ENCODE measurements at places on chromosomes 5 and 9.

DNA sequence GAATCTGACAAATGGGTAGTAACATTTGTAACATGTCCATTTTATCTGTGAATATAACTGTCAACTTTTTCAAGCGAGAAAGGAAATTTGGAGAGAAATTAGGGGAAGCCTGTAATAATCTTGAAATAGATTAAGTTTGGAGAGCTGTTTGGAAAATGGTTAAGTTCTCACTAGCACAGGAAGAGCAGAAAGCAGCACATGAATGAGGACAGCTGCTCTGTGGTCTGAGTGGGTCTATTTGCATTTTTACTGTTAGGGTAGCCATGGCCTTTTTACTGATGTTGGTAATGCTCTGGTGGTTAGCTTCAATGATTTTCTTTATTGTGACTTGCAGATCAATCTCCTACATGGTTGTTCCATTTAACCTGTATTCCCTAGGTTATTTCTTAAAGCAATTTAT lies 144.5 kb upstream of the GDNF start:
- DNase-seq: no peak

GRCh38 chr9:74576176-74576575 lies 79.0 kb downstream of the RORB start:
- no peak for DNase-seq

DNA sequence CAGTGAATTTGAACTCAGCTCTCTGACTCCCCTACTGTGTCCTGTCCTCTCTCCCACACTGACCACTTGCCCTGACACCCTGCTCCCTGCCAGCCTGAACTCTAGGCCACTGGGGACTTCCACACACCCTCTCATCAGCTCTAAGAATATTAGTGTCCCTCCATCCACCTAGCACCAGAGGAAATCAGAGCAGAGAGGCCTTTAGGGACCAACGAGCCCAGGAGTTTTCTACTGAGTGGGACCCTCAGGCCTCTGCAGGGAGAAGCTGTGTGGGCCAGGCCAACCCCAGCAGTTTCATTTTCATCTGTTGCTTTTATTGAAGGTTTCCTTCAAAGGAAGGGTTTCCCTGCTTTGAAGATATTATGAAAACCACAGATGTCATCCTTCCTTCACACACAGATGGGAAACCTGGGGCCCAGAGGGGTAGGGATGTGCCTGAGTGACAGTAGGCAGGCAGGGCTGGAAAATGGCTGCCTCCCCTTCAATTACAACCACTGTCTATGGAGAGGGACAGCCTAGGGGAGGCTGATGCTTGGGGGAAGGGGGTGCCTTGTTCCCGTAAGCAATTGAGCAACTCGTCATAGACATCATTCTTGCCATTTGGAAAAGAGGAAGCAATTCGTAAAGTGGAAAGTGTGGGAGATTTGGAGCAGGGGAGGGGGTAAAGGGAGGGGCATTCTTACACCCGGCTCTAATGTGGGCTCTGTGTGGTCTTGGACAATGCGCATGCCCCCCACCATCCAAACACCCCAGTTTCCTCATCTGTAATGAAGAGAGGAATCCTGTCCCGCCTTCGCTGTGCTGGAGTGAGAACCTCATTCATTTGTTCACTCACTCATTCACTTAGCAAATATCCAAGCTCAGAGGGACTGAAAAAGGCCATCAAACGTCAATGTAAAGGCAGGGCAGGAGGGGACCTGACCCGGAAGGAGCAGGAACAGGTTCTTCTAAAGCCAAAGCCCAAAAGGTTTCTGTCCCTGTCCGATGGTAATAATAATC lies 3.9 kb downstream of the GLIPR2 start:
- peak; percentile 29 for DNase-seq

- no peak for DNase-seq
Observed at GRCh38 chr9:107288701-107289100, 5.6 kb downstream of the RAD23B start.

DNA sequence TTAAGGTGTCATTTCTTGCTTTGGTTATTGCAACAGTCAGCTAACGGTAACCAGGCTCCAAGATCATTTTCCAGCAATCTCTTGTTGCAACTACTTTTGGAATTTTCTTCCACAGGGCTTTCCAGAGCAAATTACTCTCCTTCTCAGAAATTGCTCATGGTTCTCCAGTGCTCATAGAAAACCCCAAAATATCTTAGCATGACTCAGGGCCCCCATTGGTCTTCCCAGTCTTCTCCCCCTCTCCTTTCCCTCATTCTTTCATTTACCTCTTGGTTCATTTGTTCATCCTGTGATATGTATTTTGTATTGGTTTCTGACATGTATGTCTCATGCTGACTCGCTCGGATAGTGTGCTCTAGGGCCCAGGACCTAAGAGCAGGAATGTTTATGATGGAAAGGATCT lies 35.6 kb downstream of the WWC1 start:
- DNase-seq: peak; percentile 90

- DNase-seq: no peak
Observed at GRCh38 chr5:5178136-5178535, 38.0 kb downstream of the ADAMTS16 start.

DNA sequence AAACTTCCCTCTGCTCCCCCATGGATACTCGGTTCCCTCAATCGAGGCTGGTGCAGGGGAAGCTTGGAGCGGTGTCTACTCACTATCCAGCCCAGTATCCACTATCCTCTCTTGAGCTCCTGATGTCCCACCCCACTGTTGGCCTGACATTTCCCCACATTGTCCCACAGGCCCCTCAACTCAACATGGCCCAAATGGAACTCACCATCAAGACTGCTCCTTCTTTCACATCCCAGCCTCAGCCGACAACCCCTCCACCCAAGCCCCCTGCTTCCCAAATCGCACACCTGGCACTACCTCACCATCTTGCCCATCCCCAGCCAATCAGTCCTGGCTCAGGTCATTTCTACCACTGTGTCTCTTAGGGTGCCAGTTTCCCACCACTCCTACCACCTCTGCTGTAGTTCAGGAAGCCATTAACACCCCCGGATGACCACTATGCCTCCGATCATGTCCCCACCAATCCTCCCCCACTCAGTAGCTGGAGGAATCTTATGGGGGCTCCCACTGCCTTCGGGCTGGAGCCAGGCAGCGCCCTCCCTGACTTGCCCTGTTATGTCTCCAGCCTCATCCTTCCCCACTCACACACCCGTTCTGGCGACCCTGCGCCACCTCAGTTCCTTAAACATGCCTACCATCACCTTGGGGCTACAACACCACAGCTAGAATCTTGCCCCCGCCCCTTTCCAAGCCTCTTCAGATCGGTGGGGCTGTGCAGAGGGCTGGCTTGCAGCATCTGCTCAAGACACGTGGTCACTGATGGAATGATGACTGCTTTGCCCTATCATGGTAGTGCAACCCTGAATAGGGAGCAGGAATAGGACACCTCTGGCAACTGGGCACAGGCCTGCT lies 273.6 kb downstream of the FSTL4 start:
- no peak for DNase-seq

DNA sequence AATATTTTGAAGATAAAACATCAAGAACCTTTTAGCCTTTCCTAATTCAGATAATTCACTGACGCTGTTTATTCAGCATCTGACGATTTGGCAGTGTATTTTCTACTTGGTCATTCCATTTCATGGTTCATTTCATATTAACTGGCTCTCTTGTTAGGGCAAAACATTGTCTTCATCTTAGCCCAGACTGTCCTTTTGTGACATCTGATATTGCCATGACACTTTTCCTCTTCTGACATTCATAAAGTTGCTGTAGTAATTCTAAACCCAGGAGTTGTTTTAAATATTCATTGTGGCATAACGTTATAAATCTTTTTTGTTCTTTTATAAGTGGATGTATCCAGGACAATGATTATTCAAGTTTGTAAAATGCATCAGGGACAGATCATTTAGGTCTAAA lies 1.8 kb downstream of the SCAMP1 start:
- DNase-seq: no peak

GRCh38 chr9:36895744-36896260 lies 138.3 kb downstream of the PAX5 start:
- DNase-seq: no peak

DNA sequence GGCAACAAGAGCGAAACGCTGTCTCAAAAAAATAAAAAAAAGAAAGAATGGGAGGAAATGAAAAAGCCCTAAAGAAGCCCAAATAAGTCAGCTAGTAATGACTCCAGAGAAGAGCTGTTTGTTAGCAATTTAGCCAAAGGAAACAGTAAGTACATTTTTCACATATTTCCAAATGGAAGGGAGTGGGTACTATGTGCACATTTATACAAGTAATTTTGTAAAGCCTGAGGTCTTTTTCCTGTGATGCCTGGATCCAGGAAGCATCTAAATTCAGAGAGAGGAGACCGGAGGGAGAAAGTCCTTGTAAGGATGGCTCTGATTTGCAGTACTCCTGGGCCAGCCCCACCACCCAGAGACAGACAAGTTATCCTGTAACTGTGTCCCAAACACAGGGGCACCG lies 14.7 kb downstream of the FBP1 start:
- DNase-seq: no peak

DNA sequence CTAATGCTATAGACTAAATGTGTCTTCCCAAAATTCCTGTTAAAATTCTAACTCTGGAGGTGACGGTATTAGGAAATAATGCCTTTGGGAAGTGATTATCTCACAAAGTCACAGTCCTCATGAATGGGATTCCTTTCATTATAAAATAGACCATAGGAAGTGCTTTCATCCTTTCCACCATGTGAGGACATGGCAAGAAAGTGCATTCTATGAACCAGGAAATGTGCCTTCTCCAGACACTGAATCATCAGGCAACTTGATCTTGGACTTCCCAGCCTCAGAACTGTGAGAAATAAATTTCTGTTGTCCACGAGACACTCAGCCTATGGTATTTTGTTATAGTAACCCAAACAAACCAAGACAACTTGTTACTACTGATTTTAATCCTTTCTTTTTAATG lies 582.4 kb upstream of the C9orf72 start:
- no peak for DNase-seq

DNA sequence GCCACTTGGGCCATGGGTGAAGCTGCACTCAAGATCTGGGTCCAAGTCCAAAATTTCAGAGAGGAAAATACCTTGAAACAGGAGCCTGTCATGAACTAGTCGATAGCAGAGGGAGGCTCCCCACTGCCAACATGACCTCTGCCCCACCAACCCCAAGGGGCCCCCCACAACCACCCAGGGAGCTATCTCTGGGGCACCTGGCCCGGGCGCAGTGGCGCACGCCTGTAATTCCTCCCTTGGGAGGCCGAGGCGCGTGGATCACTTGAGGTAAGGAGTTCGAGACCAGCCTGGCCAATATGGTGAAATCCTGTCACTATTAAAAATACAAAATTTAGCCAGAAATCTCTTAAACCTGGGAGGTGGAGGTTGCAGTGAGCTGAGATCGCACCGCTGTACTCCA lies 20.1 kb upstream of the HMCN2 start:
- DNase-seq: no peak

GRCh38 chr5:156328766-156329165 lies 1.8 kb downstream of the SGCD start:
- peak; percentile 11 for DNase-seq

GRCh38 chr9:86300701-86301100 lies 18.4 kb upstream of the ISCA1 start:
- no peak for DNase-seq

- no peak for DNase-seq
Observed at GRCh38 chr5:95874246-95874645, 51.7 kb upstream of the GLRX start.

GRCh38 chr5:124263680-124264491 lies 482.6 kb downstream of the ZNF608 start:
- DNase-seq: no peak

DNA sequence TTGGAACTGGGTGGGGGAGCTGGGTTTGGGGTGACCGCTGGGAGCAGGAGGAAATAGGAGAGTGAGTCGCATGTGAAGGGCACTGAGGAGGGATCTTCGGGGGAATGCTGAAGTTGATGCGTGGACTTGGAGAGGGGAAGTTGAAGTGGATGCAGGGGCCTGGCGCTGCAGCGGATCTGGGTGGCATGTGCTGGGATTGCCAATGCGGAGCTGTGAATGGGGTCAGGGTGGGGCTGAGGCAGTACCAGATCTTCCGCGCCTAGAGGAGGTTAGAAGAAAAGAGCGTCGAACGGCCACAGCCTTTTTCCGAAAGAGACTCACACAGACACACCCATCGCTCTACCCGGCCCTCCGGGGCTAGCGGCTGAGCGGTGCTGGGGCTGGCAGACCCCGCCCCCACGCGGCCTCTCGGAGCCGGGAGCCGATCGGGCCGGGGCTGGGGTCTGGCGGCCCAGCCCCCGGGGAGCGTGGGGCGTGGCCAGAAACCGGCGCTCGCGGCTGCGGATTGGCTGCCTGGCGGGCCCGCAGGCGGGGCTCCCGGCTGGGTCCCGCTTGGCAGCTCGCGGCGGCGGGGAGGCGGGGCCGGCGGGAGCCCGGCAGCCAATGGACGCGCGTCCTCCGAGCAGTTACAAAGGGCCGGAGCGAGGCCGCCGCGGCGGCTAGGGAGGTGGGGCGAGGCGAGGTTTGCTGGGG lies at the start of gene TGFBR1:
TGFBR1 (plus strand) TSS at position 655 of the 693 bp plus-strand sequence. CDS start 93 bp downstream, outside the sequence.
- DNase-seq: peak; percentile 95

- DNase-seq: no peak
Observed at GRCh38 chr9:129875687-129876395, 40.6 kb downstream of the USP20 start.

DNA sequence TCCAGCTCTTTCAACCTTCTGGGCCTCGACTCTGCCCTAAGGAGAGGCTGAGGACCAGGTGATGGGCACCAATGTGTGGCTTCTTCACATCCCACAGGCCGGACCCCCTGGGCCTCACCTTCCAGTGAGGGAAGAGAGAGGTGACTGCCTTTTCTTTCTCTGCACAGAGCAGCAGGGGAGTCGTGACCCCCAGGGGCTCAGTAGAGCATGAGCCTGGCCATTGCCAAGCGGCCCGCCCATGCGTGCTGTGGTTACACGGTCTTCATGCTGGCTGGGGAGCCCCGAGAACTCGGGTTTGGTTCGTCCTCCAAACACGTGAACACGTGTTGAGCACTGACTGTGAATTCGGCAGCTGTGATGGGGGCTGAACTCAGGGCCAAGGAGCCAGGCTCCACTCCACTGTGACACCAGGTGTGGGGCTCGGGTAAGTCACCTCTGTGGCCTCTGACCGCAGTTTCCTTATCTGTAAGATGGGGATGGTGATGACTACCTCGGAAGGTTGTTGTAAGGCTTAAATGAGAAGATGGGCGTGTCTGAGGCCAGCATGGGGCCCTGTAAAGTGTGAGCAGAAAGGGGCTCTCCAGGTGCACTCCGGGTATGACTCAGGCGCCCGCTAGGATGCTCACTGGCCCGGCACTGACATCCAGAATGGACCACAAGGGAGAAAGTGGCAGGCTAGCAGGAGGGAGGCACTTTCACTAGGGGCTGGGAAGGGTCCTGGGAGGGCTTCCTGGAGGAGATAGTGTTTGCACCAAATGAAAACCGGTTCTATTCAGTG lies 13.4 kb upstream of the GRHPR start:
- no peak for DNase-seq

- DNase-seq: peak; percentile 76
Observed at GRCh38 chr5:132268769-132269551, 11.5 kb downstream of the PDLIM4 start.

- DNase-seq: no peak
Observed at GRCh38 chr9:95977371-95977770, 101.9 kb downstream of the ERCC6L2 start.

DNA sequence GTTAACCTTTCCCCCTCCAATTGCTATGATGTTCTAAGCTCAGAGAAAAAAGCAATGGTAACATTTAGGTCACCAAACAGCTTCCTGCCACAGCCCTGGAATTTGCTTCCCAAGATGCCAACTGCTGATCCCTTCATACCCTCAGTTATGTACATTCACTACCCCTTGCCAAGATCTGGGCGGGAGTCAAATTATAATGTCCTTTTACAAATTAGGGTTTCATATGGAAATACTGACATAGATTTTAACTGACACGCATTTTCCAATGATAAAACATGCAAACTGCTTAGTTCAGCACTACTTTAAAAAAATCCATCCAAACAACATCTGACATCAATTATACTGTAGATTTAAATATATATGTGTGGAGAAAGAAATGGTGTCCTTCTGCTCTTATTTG lies 5.0 kb downstream of the LOX start:
- peak; percentile 32 for DNase-seq

All from fibroblast of skin of right biceps (primary cell).